ENCODE measurements at places on chromosomes 11 and 22. TPM values are rescaled to one million over a fixed set of nuclear protein-coding genes. Genes with fewer than 3 reads are reported as not detected.

DNA sequence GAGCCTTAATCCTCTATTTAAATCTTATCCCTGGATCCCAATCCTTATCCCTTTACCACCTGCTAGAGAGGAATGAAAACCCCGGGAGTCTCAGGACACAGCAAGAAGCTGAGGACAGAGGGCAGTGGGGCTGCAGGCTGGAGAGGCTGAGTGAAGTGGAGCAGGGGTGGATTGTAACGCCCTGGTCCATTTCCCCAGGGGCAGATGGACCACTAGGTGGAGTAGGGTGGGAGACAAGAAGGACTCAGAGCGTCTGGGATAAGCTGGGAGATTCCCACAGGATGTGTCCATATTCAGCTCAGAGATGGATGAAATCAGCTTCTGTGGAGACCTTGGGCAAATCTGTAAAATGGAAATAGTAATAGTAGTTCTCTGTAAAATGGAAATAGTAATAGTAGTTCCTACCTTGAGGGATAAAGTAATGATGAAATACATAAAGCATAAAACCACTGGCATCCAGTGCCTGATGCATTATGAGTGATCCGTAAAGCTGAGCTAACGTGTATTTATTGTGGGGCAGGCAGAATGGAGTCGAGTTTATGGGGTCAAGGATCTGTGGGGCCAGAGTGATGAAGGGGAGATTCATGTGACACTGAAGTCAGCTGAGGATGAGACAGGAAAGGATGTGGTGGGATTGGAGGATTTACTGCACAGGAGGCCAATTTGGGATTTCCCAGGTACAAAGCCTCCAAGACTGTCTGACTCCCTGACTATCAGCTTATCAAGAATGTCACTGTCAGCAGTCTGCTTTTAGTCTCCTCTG is 1.9 kb upstream of the ROBO4 start:
- peak; percentile 66 for DNase-seq

DNA sequence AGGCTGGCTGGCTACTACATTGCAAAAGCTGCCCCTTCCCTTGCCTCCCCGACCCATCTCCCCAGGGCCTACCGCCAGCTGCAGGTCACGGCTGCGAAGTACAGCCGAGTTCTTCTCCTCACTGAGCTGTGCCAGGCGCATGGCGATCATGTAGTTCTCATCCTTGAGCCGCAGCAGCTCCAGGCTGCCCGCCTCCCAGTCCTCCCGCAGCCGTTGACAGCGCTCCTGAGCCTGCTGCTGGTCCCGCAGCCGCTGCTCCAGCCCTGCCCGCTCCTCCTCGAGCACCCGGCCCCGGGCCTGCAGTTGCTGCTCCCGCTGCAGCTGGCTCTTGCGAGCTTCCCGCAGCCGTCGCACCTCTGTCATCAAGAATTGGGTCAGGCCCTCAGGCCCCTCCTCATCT is 3.3 kb downstream of the CARD10 start:
- no peak for DNase-seq

GRCh38 chr22:47965896-47966295 is 1203.4 kb downstream of the TBC1D22A start:
- DNase-seq = no peak

DNA sequence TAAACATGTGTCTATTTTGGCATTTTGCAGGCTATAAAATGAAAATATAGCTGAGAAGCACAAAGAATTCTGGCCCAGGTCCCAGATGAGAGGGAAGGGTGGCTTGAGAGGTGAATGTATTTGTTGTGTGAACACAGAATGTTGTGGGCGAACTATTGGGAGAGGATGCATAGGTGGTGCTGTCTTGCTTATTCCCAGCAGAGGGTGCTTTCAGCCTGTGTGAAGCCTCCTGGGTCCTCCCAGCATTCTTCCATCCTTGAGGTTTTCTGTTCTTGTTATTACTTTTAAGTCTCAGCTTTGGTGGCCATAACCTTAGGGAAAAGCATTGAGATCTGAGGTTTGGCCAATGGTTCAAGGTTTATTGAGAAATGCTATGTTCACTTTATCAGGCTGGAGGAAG is 108.7 kb upstream of the SNX19 start:
- DNase-seq = peak; percentile 72

DNA sequence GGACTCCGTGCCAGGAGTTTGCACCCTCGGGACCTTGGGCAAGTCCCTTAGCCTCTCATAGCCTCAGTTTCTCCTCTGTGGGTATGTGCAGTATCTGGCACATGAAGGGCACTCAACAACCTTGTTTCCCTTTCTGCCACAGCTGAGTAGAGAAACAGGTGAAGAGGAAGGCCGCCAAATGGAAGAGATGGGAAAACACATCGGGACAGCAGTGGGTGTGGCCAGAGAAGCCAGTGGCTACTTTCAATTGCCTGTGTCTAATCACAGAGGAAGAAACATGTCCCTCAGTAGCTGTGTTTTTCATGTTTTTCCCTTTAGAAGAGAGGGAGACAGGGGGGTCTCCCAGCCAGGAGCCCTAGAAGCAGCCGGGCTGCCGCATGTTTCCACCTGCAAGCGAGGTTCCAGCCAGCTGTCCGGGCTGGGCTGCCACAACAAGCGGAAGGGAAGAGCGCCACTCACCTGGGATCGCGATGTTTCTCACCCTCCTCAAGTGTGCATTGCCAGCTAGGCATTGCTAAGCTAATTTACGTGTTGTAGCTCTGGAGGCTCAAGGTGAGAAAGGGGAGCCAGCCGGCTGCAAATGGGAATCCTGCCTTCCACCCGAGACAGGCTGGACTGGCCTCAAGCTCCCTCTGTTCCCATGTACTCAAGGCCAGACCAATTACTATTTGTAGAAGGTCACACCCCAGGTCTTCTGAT is 16.7 kb downstream of the ASPHD2 start:
- DNase-seq = no peak

DNA sequence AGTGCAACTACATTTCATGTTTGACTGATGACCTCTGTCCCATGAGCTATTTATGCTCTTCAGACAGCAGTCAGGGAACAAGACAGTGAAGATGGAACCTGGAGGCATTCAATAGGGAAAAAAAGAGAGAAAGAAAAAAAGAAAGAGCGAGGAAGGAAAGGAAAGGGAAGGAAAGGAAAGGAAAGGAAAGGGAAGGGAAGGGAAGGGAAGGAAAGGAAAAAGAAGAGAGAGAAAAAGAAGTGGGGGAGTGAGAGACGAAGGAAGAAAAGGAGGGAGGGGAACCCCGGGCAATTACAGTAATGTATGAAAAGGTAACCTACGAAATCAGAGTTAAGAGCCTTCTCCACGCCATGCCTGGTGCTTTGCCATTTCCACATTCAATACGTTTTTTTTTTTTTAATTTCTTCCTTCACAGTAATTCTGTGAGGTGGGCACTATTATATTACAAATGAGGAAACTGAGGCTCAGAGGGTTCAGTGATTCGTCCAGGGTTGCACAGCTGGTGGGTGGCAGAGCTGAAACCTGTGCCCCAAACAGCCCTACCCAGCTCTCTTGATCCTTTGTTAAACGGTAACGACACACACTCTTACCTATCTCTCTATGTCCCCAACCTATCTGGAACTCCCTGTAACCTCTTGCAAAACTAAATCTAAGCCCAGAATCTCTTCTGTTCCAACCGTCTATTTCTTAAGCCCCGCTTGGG is 39.3 kb downstream of the ETS1 start:
- no peak for DNase-seq

- no peak for DNase-seq
Observed at GRCh38 chr11:11289669-11290068, 63.4 kb downstream of the CSNK2A3 start.

DNA sequence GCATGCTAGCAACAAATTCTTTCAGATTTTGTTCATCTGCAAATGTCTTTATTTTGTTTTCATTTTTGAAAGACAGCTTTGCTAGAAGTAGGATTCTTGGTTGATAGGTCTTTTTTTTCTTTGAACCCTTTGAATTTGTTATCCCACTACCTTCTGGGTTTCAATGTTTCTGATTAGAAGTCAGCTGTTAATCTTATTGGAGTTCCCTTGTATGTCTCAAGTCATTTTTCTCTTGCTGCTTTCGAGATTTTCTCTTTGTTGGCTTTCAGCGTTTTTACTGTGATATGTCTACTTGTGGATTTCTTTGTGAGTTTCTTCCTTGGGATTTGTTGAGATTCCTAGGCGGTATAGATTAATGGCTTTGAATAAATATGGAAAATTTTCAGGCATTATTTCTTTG is 27.2 kb upstream of the MS4A8 start:
- no peak for DNase-seq

DNA sequence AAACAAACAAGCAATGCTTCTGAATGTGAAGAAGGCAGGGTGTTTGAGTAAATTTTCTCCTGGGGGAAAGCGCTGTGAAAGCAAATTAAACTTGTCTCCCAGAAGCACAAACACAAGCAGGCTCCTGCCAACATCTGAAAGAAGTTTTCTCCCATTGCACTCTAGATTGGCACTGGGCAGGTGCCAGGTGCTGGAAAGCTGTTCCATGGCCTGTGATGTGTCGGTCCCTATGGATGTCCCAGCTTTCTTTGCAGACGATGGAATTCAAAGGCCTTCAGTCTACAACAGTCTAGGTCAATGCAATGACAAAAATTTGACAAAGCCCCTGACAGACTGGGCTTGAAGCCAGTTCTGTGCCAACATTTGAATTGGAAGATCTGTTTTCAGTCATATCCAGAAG is 246.1 kb upstream of the NARS2 start:
- DNase-seq = no peak

ENTHD1 gene
- not detected for total RNA-seq

FAM83F gene
- 33.5 TPM for total RNA-seq

ART1 gene
- not detected for total RNA-seq

Data from endodermal cell (in vitro differentiated cells).